GF-D8 (cell line): ENCODE measurements at places on chromosomes 16 and 17.
A peak's percentile ranks its signal among the peaks of the same experiment; 100 is the strongest.

GRCh38 chr16:72743011-72743761 lies 304.7 kb downstream of the ZFHX3 start:
- no peak for DNase-seq

DNA sequence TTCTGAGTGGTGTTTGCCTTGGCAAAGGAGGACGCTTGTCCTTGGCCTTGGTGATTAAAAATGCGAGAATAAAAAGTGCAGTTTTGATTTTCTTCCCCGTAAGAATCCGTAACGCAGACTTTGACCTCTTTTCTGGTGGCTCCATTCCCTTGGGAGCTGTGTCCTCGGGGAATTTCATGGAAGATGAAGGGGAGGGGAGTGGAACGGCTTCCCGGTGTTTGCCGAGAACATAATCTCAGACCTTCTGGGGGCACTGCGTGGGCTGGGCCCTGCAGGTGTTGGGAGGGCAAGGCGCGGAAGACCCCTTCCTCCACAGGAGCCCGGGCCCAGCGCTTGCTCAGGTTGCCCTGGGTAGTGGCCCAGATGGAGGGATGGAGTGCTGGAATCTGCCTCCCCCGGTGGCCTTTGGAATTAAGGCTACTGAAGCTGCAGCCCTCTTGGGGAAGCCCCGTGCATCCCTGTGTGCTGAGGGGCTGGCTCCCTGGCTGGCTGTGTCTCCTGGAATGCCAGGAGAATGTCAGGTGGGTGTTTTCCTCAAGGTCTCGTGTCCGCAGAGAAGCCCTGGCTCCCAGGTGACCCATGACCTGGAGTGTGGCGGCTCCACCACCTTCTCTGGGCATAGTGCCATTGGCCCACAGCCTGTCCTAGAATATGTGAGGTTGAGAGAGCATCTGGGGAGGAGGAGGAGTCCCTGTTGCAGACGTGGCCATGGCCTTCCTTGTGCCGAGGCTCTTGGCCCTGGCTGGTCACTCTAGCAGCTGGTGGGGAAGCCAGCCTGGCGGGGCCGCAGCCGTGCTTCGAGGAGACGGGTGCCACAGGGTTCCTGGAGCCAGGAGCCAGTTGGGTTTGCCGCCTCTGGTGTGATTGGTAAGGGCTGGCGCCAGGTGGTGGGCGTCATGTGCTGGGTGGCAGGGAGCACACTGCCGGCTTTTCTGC lies 3.1 kb downstream of the BAIAP2 start:
- DNase-seq, result no peak

- DNase-seq, result no peak
Observed at GRCh38 chr16:52184336-52184735, 362.6 kb downstream of the TOX3 start.

- DNase-seq, result no peak
Observed at GRCh38 chr17:16374146-16374938, 6.5 kb upstream of the UBB start.

GRCh38 chr17:30558686-30559545 lies 81.7 kb downstream of the GOSR1 start:
- DNase-seq, result no peak

DNA sequence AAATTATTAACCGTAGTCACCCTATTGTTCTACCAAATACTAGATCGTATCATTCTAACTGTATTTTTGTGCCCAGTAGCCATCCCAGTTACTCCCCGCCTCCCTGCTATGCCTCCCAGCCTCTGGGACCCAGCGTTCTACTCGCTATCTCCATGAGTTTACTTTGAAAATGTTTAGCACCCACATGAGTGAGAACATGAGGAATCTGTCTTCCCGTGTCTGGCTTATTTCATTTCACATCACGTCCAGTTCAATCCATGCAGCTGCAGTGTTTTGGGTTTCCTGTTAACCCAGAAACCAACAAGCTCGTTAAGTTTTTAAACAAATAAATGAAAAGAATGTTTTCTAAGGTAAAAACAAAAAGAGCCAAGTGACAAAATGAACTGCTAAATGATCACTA lies 82.1 kb downstream of the VPS53 start:
- DNase-seq, result no peak

DNA sequence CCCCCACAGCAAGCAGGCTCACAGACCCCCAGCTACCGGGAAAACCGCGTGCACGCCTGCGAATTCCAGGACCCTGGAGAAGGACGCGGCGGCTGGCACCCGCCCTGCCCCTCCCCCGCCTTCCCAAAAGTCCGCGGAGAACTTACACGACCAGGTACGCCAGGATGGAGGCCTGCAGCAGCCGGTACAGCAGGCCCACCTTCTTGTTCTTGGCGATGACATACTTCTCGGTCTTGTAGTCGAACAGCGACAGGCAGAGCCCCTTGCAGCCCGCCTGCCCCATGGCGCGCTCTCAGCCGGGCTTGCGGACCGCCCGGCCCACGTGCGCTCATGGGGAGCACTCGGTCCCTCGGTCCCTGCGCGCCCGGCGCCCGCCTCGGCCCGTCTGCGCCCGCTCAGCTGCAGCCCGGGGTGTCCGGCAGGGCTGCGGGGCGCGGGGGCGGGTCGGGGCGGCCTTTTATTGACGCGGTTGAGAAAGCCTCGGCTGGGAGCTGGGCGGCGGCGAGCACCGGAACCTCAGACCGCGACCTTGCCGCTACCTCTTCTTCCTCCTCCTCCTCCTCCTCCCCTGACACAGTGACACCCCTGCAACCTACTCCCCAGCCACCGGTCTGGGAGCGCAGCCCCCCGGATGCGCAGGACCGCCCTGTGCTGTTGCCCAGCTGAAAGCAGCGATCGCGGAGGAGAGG lies at the start of gene P2RX5:
TSS of gene P2RX5 (minus strand) at position 433 of the 689 bp plus-strand sequence. CDS start at position 283, 150 bp downstream.
- peak; percentile 5 for DNase-seq

- no peak for DNase-seq
Observed at GRCh38 chr17:47708312-47708863, 14.4 kb downstream of the TBKBP1 start.

DNA sequence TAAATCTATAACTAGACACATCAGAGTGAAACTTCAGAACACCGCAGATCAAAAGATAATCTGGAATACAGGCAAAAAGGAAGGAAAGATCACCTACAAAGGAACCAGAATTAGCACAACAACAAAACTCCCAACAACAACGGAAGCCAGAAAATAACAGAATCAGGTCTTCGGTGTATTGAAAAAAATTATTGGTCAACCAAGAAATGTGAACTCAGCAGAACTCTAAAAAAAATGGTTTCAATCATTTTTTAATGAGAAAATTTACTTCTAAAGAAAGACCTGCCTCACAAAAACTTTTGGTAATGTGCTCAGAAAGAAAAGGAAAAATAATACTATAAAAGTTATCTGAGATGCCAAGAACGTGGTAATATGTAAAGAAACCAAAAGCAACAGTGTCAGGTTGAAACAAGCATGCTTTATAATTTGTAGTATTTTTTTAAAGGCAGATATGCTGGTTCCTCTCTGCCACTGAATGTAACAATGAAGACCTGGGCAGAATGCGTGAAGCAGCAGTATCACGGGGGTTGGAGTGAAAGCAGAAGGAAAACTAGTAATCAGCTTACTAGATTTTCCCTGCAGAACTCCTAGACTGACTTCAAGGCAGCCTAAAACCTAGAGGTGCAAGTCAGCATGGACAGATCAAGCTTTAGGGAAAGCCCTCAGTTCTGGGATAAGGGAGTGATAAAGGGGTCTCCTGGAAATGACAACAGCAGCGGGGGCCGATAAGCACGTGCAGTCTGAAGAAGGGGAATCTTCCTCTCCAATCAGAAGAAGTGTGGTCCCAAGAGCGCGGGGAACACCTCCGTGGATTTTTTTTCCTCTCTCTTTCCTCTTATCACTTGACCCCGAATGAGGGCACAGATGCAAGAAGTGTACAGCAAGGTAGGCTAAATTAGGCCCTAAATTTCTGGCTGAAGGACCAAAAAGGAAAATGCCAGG lies 80.9 kb upstream of the TEKT1 start:
- DNase-seq, result no peak

- no peak for DNase-seq
Observed at GRCh38 chr16:80417706-80418271, 123.0 kb upstream of the DYNLRB2 start.

- DNase-seq, result no peak
Observed at GRCh38 chr17:5247621-5248020, 13.0 kb upstream of the SCIMP start.

DNA sequence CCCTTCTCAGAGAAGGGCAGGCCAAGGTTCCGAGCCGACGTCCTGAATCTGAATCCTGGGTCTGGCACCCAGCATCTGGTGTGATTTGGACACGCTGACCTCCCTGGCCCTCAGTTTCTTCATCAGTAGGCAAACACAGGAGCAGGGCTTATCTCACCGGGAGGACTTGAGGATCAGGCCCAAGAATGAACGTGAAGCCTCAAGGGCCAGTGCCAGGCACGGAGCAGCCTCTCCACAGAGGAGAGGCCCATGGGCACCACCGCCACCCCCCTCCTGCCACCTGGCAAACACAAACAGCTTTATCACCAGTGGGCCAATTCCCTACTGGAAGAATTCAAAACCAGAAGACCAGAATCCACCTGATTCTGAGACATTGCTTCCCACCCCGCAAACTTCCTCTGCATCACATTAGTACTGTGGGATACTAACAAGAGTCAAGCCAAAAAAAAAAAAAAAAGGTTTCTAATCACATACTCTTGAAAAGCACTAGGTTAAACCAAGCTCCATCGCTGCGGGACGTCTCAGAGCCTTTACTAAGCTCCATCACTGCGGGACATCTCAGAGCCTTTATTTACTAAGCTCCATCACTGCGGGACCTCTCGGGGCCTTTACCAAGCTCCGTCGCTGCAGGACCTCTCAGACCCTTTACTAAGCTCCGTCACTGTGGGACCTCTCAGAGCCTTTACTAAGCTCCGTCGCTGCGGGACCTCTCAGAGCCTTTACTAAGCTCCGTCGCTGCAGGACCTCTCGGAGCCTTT lies 68.0 kb upstream of the DOC2B start:
- no peak for DNase-seq

- DNase-seq, result no peak
Observed at GRCh38 chr16:54846766-54847165, 83.9 kb upstream of the IRX5 start.

GRCh38 chr16:31064882-31065461 lies 9.1 kb downstream of the ZNF668 start:
- no peak for DNase-seq

DNA sequence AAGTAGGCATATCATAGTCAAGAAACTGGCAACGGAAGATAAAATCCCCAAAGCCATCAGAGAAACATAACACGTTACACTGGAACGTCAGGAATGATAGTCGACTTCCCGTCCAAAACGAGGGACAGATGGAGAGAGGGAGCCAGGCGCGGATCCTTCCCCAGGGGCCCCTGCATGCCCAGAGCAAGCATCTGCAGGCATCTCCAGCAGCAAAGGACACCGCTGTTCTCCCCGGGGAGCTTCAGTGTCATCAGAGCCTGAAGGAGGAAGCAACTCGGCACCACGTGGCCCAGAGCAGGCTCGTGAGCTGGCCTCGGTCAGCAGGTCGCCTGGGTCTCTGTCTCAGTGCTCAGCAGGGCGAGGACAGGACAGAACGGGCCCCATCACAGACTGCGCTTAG lies 50.1 kb downstream of the LMF1 start:
- no peak for DNase-seq

DNA sequence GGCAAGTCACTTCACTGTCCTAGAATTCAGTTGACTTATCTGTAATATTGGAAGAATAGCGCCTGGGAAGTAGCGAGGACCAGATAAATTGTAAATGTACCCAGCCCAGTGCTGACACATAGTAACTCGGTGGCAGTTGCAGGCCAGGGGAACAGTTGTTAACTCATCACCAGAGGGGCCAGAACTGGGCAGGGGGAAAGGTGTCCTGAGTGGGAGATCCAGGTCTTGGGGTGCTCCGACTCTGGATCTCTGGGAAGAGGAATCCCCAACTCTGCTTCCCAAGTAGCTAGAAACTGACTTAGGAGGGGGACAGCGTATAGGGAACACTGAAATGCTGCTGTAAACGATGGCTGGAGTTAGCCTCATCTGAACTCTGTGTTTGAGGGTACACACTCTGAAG lies 23.0 kb downstream of the BCL7C start:
- no peak for DNase-seq

GRCh38 chr16:70151941-70152509 lies 21.6 kb upstream of the CLEC18C start:
- DNase-seq, result no peak

- DNase-seq, result no peak
Observed at GRCh38 chr16:87324411-87325275, 7.5 kb upstream of the C16orf95 start.

DNA sequence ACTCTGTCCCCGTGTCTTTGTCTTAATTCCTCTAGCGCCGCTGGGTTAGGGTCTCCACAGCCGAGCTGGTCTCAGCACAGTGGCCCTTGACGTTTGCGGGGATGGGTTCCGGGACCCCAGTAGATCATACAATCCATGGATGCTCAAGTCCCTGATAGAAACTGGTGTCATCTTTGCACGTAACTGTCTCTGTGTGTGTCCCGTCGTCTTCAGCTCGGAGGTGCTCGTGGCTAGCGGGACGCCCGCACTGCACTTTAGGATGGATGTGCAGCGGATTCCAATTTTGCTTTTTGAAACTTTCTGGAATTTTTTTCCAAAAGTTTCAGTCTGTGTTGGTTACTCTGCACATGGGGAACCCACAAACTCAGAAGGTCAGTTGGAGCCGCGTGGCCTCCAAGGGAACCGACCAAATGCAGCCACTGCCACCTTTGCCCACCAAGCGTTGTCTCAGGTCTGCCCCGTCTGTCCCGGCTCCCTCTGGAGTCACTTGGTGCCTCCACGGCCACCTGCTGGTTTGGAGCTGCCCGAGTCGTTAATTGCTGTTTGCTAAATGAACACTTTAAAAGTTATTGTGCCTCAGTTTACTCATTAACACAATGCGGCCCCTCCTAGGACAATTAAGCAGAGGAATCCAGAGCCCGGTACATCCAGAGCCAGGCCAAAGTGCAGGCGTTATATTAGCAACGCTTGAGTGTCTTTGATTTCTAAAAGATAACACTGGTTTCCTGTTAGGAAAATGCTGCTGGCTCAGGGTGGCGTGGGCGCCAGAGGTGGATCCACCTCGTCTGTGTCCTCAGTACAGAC lies 5.3 kb upstream of the DPEP1 start:
- no peak for DNase-seq

GRCh38 chr16:23186171-23186570 lies 3.6 kb downstream of the SCNN1G start:
- no peak for DNase-seq

DNA sequence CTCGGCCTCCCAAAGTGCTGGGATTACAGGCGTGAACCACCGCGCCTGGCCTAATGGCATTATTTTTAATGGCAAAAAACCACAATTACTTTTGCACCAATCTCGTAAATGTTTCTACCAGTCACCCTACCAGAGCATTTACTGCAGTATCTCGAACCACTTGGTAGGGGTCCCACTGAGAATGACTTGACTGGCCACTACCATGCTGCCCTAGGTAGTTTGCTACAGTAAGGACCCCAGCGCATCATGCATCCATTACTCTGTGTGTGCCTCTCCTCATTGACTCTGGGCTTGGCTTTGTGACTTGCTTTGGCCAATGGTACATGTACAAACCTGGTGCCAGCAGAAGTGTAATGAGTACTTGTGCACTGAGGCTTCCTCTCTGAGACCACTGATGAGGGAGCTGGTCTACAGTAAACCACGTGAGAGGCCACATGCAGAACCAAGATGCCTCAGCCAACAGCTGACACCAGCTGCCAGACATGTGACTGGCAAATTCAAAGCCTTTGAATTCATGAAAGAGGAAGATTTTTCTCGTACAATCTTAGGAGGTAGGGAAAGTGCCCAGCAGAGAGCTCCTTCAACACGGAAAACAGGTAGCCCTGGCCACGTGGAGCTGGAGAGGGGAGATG lies 421.7 kb upstream of the C16orf82 start:
- DNase-seq, result no peak
